ENCODE measurements at places on chromosomes 16 and 17. TPM values are rescaled to one million over a fixed set of nuclear protein-coding genes. Genes with fewer than 3 reads are reported as not detected.
A peak's percentile ranks its signal among the peaks of the same experiment; 100 is the strongest.

DNA sequence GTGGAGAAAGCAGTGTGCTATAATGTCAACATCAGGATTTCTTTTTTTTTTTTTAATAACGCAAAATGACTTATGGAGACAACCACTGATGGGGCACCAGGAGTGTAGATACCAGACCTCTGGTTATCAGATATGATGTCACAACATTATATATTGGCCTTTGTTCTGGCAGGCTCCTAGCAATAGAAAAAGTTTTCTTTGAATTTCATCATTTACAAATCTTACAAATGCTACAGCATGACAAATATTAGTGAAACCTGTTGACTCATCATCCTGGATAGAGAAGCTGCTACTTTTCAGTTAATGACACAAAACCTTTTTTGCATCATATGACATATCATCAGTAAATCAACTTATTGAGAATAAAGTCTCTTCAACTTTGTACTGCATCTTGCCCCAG, 6.1 kb downstream of the THUMPD1 start:
- no peak for DNase-seq

DNA sequence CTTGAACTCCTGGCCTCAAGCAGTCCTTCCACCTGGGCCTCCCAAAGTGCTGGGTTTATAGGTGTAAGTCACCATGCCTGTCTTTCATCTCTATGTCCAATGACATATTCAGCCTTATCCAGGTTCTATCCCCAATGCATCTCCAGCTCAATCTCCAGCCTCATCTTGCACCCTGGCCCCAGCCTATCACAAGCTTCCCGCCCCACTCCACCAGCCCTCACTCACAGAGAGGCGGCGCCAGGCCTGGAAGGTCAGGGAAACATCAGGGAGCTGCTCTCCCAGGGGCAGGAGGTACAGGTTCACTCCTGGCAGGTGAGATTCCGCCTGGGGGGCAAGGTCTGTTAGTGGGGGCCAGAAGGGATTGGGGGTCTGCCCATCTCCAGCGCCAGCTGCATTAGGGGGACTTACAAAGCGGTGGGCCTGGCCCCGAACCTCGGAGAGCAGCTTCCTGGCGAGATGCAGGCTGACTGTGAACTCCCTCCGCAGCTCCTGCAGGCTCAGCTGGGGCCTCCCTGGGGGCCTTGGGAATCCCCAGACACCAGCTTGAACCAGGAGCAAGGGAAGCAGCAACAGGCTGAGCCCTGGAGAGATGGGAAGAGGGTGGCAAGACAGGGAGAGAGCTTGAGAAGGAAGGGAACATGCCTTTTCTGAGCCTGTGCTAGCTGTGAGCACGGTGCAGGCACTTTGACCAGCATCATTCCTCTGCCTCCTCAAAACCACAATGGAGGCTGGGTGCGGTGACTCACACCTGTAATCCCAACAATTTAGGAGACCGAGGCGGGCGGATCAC, 3.0 kb downstream of the IL27 start:
- DNase-seq: no peak

GRCh38 chr17:40431231-40431602, 12.0 kb upstream of the IGFBP4 start:
- DNase-seq: no peak

GRCh38 chr16:8572919-8573724, 17.2 kb downstream of the TMEM114 start:
- no peak for DNase-seq

DNA sequence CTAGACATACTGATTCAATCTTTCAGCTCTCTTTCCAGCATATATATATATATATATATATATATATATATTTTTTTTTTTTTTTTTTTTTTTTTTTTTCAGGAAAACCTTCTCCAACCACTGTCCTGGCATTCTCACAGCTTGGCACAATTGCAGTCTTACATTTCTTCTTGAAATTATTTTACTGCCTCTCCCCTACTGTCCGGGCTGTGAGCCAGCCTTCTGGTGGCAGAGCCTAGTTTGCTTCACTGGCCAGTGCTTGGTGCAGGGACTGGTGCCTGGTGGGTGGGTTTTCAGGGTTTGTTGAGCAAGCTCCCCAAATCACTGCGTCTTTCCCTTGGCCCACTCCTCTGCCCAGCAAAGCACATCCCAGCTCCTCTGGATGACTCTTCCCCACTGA, 28.5 kb downstream of the PRSS54 start:
- DNase-seq: no peak

- DNase-seq: no peak
Measured at GRCh38 chr17:219696-220095, 38.2 kb upstream of the DOC2B start.

- peak; percentile 68 for DNase-seq
Measured at GRCh38 chr17:27319541-27320221, 25.8 kb downstream of the WSB1 start.

DNA sequence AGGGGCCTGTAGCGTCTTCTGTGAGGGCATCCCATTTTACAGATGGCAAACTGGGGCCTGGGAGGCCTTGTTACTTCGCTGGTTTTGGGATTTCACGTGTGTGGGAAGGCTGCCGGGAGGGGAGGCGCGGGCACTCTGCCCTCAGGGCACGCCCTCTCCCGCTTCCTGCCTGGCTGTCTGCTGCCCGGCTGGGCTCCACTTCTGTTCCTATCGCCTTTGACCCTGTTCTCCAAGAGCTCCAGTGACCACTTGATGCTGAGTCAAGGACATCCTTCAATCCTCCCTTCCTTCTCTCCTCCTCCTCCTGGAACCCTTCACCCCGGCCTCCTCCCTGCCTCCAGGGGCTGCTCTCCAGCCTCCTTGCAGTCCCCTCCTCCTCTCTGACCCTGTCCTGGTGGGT, 16.0 kb downstream of the SPNS3 start:
- no peak for DNase-seq

- DNase-seq: no peak
Measured at GRCh38 chr17:37828651-37829124, 83.8 kb upstream of the HNF1B start.

DNA sequence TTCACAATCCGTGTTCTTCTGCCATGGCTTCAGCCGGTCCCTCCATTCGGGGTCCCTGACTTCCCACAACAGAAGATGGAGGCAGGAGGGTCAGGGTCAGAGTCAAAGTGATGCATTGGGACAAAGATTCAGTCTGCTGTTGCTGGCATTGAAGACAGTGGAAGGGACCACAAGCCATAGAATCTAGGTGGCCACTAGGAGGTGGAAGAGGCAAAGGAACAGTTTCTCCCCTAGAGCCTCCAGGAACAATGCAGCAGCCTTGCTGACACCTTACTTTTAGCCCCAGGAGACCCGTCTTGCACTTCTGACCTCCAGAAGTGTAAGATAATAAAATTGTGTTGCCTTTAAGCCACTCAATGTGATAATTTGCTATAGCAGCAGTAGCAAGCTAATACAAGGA, 55.9 kb downstream of the MFSD11 start:
- DNase-seq: no peak

- DNase-seq: no peak
Measured at GRCh38 chr16:88970050-88970449, 7.0 kb downstream of the CBFA2T3 start.

- no peak for DNase-seq
Measured at GRCh38 chr16:12793120-12793864, 10.4 kb downstream of the CPPED1 start.

- DNase-seq: no peak
Measured at GRCh38 chr16:30556125-30556473, 2.1 kb downstream of the ZNF764 start.

GRCh38 chr17:19546289-19547065, 12.8 kb downstream of the SLC47A1 start:
- peak; percentile 76 for DNase-seq

- DNase-seq: peak; percentile 82
Measured at GRCh38 chr16:56609463-56609921, 1.1 kb downstream of the MT2A start.

- DNase-seq: peak; percentile 62
Measured at GRCh38 chr17:74605361-74605760, 13.3 kb upstream of the CD300LD start.

The UNC45B gene
- total RNA-seq: 0.12 TPM
